ENCODE measurements at places on chromosomes 12 and 14. TPM values are rescaled to one million over a fixed set of nuclear protein-coding genes. Genes with fewer than 3 reads are reported as not detected.

Gene TBC1D30
- 1.5 TPM for total RNA-seq

Gene IFI27
- total RNA-seq: 0.87 TPM

Gene LMNTD1
- total RNA-seq: not detected

Gene FGF6
- not detected for total RNA-seq

Gene RNU4-1
- total RNA-seq: not detected

Gene CIT
- total RNA-seq: 14.3 TPM

Gene CPSF2
- total RNA-seq: 46.4 TPM

Gene SERPINA9
- not detected for total RNA-seq

Gene SLC8A3
- not detected for total RNA-seq

Gene PTPRQ
- total RNA-seq: 0.06 TPM

Gene SUPT16H
- 110 TPM for total RNA-seq

Gene TMEM260
- 3.4 TPM for total RNA-seq

Gene C14orf39
- not detected for total RNA-seq

Gene STYK1
- 0.11 TPM for total RNA-seq

Gene KERA
- total RNA-seq: not detected

Gene PPTC7
- 26.4 TPM for total RNA-seq

Gene AKAP6
- 0.29 TPM for total RNA-seq

Gene DLGAP5
- total RNA-seq: 35.2 TPM
